ENCODE measurements at places on chromosomes 11 and 22. TPM values are rescaled to one million over a fixed set of nuclear protein-coding genes. Genes with fewer than 3 reads are reported as not detected.
A peak's percentile ranks its signal among the peaks of the same experiment; 100 is the strongest.

The SLC16A8 gene
- 1.6 TPM for total RNA-seq

- DNase-seq, result peak; percentile 95
Observed at GRCh38 chr11:35491231-35491871, 34.1 kb downstream of the PAMR1 start.

DNA sequence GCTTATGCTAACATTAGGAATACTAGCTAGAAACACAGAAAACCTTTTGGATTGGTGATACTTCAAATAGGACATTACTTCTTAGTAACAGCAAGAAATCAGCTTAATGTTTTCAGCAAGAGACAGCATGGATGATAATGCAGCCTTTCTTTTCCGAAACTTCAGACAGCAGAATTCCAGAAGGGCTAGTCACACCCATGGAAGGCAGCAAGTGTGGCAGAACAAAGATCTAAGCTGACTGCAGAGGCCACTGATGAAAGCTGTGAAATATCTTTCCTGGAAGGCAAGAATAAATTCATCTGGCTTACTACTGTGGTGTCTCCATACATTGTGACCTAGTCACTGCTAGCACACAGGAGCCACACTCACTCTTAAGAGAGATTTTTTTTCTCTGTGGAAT is 100.3 kb downstream of the CCDC83 start:
- peak; percentile 85 for DNase-seq

- no peak for DNase-seq
Observed at GRCh38 chr11:73213196-73214143, 4.6 kb upstream of the P2RY2 start.

The SNU13 gene
- 82.5 TPM for total RNA-seq

The GRIA4 gene
- total RNA-seq, result 1.2 TPM

DNA sequence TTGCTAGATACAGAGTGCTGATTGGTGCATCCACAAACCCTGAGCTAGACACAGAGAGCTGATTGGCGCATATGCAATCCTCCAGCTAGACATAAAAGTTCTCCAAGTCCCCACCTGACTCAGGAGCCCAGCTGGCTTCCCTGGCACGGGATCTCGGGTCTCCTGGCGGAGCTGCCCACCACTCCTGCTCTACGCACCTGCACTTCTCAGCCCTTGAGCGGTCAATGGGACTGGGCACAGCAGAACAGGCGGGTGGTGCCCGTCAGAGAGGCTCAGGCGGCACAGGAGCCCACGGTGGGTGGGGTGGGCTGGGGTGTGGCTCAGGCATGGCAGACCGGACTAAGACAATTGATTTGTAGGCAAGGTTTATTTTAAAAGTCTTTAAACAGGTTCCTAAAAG is 1365.5 kb downstream of the FAM181B start:
- no peak for DNase-seq

DNA sequence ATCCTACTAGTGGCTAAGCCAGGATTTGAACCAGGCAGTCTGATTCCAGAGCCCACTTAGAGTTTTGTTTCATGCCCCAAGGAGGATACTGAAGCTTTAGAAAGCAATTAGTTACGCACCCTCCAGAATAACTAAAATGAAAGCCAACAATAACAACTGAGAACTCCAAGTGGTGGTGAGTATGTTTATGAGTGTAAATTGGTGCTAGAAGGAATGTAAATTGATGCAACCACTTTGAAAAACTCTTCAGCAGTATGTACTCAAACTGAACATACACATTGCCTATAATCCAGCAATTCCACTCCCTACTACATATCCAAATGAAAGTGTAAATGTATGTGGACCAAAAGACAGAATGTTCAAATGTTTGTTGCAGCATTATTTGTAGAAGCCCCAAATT is 6.7 kb upstream of the ARL14EP start:
- DNase-seq, result no peak

DNA sequence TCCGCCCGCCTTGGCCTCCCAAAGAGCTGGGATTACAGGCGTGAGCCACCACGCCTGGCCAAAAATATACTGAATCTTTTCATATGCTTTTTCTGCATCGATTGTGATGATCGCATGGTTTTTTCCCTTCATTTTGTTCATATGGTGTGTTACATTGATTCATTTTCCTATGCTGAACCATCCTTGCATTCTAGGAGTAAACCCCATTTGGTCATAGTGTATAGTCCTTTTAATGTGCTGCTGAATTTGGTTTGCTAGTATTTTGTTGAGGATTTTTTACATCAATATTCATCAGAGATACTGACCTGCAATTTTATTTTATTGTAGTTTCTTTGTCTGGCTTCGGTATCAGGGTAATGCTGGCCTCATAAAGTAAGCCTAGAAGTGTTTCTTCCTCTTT is 12.2 kb downstream of the WBP2NL start:
- DNase-seq, result no peak

DNA sequence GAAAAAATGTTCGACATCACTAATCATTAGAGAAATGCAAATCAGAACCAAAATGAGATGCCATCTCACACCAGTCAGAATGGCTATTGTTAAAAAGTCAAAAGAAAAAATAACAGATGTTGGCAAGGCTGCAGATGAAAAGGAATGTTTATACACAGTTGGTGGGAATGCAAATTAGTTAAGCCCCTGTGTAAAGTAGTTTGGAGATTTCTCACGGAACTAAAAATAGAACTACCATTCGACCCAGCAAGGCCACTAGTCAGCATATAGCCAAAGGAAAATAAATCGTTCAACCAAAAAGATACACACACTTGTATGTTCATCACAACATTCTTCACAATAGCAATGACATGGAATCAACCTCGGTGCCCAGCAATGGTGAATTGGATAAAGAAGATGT is 503.2 kb downstream of the OPCML start:
- DNase-seq, result no peak

The PLAAT5 gene
- total RNA-seq, result 0.18 TPM

DNA sequence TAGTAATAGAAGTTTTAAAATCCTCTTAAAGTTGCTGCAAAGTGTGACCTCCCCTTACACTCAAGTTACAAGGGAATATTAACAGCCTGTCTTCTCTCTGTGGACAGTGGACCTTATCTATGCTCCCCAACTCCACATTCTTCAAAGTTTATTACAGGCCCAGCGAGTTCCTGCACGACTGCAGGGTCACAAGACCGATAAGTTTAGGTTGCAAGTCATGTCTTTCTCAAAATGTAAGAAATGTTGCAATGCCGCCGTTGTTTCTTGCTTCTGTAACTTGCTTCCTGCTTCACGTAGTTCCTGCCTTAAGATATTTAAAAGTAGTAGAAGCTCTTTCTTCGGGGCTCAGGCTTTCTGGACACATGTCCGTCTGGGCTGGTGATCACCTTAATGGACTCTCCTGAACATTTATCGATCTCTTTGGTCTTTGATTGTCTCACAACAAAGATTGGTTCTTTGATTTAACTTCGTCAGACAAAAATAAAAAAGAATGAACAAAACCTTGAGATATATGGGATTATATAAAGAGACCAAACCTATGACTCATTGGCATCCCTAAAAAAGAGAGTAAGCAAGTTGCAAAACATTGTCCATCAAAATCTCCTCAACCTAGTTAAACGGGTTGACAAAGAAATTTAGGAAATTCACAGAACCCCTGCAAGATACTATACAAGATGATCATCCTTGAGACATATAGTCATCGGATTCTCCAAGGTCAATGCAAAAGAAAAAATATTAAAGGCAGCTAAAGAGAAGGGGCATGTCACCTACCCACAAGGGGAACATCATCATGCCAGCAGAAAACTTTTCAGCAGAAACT is 45.4 kb upstream of the GLYAT start:
- no peak for DNase-seq

- no peak for DNase-seq
Observed at GRCh38 chr22:40022536-40023240, 27.9 kb downstream of the FAM83F start.

The OR8D4 gene
- total RNA-seq, result 0.09 TPM

The MUC2 gene
- total RNA-seq, result not detected

DNA sequence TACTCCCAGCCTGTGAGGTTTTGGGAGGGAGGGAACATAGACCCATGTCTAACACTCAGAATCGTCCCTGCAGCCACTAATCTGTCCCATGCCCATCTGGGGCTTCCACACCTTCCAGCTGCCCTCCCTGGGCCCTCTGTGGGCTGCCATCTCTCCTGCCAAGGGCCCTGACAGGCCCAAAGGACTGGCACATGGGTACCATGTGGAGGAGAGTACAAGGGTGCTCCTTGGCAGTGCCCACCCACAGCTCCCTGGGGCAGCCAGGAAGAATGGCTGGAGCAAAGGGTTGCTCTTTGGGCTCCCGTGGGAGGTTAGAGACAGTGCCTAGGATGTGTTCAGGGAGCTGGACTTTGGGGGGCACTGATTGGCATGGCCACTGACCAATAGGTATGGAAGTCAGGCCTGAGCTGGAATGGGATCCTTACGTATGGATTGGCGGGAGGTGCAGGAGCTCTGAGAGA is 56.8 kb downstream of the CD82 start:
- DNase-seq, result no peak

The GRM5 gene
- total RNA-seq, result not detected

The SMIM35 gene
- total RNA-seq, result not detected

- DNase-seq, result no peak
Observed at GRCh38 chr11:17597770-17598169, 50.7 kb downstream of the OTOG start.

- peak; percentile 74 for DNase-seq
Observed at GRCh38 chr22:19429950-19430889, 1.3 kb downstream of the HIRA start.

The FGF4 gene
- 0.08 TPM for total RNA-seq

The CNGA4 gene
- not detected for total RNA-seq

GRCh38 chr11:84420271-84420670 is 1134.1 kb upstream of the CCDC90B start:
- DNase-seq, result peak; percentile 8

DNA sequence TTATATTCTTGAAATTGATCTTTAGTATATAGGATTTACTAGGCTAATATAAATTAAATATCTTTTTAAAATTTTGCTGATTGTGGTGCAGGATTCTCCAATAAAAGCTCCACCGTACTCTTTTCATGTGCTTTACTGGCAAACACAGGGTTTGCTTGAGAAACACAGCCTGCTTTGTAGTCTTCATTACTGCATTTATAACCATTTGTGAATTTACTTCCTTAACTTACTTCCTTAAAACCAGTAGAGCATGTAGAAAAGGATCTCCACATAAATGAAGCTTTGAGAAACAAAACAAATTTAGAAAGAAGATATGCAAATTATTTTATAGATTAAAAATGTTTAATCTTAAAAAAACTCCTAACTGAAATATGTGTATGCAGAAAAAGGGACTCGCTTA is 28.8 kb downstream of the SWAP70 start:
- no peak for DNase-seq

The PRSS23 gene
- 410 TPM for total RNA-seq

The OR4C3 gene
- not detected for total RNA-seq

GRCh38 chr11:526192-526591 is 9.2 kb downstream of the HRAS start:
- DNase-seq, result no peak

- no peak for DNase-seq
Observed at GRCh38 chr22:23384431-23384830, 195.7 kb downstream of the IGLL1 start.

GRCh38 chr11:19432370-19433061 is 191.8 kb upstream of the E2F8 start:
- peak; percentile 95 for DNase-seq

The TBX10 gene
- total RNA-seq, result not detected

DNA sequence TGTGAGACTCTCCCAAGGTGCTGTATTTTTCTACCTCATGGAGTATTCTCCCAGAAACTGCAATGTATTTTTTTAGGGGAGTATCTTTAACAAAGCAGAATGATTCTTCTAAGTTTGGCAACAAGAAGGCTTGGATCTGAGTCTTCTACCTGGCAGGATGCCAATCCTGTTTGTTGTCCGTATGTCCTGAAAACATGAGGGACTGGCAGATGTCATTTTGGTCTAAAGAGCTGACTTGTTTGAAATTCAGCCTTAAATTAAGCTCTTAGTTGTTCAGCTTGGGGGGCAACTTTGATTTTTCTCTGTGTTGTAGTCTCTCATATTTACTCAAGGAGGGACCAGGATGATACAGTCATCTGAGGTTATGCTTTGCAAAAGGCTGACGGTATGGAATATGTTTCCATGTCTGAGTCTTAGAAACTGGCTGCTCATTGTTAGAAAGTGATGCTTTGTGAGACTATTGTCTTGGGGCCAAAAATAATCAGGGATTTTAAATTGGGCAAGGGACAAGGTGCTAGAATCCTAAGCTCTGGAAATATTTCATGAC is 9.3 kb downstream of the MRPL16 start:
- DNase-seq, result no peak

The SLC22A8 gene
- not detected for total RNA-seq

DNA sequence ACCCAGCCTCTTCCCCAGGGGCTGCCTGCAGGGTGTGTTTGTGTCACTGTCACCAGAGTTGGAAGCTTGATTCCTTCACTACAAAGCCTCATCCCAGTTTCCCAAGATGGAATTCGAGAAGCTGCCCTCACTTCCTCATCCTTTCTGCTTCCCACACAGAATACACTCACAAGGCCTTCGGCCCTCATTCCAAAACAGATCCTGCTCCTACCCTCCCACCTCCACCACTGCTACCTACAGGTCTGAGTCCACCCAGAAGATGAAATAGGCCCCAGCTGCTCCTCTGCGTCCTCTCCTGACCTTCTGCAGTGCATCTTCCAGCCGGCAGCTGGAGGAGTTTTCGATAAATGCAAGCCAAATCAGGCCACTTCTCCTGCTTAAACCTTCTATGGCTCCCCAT is 6.8 kb upstream of the WNT7B start:
- no peak for DNase-seq

GRCh38 chr11:5686426-5686825 is 1.6 kb upstream of the TRIM5 start:
- no peak for DNase-seq
